ENCODE measurements at places on chromosomes 11 and 22.

- DNase-seq, result no peak
Observed at GRCh38 chr11:128621601-128622501, 34.5 kb upstream of the ETS1 start.

- no peak for DNase-seq
Observed at GRCh38 chr11:44305470-44306051, 4.4 kb downstream of the ALX4 start.

GRCh38 chr11:78605296-78605695 is 30.6 kb upstream of the NARS2 start:
- DNase-seq, result no peak

DNA sequence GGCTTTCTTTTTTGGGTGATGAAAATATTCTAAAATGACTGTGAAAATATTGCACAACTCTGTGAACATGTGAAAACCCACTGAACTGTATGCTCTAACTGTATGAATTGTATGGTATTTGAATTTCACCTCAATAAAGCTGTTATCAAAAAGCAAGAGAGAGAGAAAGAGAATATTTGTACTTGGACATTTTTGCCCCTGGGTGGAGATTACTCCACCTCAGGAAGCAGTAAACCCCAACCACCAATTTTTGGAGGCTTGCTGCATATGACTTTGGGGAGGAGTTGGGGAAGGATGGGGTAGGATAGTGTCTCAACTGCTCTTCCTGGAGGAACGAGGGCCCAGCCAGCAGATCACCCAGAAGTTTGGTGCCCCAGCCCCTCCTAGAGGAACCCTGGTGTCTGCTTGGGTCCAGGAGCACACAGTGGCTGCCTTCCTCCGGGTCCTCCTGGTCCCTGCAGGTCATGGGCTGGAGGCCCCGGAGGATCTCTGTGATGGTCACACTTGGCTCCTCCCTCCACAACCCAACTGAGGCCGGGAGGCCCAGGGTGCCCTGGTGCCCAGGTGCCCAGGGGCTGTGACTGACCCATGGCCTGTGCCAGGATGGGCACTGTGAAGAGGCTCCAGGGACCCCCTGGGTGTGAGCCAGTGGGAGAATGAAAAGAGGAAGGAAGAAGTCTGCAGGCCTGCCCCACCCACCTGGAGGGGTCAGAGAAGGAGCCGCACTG is 15.3 kb upstream of the PICK1 start:
- DNase-seq, result no peak

GRCh38 chr11:65530157-65530496 is 5.2 kb downstream of the SCYL1 start:
- no peak for DNase-seq

GRCh38 chr11:3367221-3367620 is 11.7 kb downstream of the ZNF195 start:
- no peak for DNase-seq

DNA sequence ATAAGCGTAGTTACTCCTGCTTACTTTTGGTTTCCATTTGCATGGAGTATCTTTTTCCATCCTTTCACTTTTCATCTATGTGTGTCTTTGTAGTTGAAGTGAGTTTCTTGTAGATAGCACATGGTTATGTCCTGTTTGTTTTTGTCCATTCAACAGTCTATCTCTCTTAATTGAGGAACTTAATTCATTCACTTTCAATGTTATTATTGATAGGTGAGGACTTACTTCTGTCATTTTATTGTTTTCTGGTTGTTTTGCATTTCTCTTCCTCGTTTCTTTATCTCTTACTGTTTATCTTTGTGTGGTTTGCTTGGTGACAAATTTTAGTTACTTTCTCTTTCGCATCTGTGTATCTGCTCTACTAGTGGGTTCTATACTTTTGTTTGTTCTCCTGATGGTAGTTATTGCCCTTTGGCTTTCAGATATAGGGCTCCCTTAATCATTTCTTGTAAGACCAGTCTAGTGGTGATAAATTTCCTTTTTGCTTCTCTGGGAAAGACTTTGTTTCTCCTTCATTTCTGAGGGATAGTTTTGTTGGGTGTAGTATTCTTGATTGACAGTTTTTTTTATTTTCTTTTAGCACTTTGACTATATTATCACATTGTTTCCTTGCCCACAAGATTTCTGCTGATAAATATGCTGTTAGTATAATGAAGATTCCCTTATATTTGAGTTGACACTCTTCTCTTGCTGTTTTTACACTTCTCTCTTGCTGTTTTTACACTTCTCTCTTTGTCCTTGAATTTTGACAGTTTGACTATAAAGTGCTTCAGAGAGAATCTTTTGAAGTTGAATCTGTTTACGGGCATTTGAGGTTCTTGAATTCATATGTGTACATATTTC is 9.0 kb upstream of the RAG1 start:
- no peak for DNase-seq

DNA sequence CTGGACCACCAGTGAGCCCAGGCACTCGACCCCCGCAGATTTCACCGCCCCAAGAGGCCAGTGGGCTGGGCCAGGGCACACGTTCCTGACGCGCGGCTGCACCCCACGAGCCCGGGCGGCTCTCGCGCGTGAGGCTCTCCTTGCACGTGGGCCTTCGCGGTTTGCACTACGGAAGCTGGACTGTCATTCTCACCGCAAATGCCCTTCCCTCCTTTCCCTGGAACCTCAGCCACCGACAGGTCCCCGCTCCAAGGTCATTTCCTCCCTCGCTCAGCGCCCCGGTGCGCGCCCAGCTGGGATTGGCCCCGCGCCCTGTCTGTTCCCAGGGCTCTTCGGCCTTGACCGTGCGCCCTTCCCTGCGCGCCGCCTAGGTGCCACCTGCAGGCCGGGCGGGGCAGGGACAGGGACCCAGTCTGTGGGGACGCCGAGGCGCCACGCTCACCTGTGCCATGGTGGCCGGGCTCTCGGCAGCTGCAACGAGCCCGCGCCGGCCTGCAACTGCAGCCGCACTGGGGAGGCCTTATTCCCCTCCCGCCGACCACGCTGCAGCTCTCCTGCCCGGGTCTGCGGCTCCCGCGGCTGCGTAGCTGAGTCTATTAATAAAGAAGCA is 2.1 kb upstream of the CPT1A start:
- DNase-seq, result peak; percentile 61

DNA sequence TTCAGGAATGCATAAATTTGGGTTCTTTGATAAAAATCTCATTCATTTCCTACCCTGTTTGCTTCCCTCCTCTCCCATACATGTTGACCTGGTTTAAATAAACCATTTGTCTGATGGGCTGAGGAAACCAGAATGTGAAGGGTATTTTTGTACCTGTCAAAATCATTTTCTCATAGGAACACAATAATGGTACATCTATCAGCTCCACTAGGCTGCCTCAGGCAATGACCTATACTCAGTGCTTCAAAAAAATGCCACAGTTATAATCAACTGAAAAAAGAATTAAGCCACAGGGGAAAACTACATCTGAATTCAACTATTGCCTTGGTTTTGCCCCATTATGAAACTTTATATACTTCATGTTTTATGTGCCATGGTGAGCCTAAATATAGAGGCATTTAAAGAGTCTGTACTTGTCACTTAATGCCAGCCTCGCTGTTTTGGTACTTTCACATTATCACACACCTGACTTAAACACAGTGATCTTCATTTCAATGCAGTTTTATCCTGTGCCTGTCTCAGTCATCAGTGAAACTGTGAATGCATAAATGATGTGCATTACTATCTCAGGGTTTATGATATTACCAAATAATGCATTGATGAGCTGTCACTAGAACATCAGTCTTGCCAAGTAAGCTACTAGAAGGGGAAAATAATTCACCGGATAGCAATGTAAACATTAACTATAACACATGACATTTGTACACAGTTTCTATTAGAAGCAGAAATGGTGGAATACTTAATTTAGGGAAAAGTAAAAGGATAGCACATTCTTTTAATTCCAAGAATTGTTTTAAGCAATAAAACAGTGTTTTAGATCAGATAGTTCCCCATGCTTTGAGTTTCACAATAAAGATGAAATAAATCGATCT is 92.7 kb downstream of the MSANTD4 start:
- no peak for DNase-seq

DNA sequence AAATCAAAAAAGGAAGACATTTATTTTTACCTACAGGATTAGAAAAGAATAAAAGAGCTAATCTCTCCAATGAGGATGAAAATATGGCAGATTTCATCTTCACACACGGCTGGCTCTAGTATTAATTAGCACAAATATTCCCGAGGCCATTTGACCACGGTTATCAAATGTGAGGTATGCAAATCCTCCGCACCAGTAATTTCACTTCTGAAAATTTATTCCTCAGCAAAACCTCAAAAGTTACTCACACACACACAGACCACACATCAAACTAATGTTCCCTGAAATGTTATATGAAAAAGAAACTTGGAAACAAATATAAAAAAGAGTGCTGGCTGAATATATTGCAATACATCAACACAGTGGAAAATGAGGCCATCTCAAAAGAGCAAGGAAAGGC is 32.8 kb downstream of the CELSR1 start:
- DNase-seq, result no peak

DNA sequence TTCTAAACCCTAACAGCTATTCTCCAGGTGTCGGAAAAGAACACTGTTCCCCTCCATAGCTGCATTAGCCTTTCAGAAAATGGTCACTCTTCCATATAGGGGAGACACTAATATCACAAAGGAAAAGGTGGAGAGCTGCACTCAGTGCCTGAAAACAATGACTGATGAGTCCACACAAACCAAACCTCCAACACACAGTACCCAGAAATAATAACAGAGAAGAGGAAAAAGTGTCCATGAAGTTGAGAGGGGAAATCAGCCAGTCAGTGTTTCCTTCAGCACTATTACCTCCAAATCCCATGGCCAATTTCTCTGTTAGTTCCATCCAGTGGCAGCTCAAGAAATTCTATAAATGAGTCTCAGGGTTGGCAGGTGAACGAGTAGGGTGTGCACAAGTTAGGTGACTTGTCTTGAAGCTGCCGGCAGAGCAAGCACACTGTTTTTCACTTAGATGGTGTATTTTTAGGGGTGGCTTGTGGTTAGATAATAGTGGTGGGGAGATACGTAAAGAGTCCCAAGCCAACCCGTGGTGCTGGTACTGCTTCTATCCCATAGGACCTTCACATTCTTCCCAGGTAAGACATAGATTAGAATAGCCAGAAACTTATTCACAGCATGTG is 84.5 kb upstream of the CHRM4 start:
- DNase-seq, result no peak

- no peak for DNase-seq
Observed at GRCh38 chr11:22415476-22415875, 77.3 kb downstream of the SLC17A6 start.

DNA sequence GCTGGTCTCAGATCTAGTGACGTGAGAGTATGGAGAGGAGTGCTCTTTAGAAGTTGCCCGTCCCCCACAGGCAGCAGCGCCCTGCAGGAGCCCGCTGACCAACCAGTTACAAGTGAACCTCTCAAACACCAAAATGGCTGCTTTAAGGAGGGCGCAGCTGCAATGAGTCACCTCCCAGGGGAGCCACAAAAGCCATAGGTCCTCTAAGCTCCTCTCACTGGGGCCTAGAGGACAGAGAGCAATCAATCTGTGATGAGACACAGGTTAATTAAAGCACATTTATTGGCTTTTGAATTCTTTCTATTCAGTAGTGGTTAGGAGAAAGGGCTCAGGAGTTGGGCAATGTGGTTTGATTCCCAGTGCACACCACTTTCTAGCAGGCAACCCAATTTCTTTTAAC is 15.5 kb upstream of the RAPSN start:
- no peak for DNase-seq

DNA sequence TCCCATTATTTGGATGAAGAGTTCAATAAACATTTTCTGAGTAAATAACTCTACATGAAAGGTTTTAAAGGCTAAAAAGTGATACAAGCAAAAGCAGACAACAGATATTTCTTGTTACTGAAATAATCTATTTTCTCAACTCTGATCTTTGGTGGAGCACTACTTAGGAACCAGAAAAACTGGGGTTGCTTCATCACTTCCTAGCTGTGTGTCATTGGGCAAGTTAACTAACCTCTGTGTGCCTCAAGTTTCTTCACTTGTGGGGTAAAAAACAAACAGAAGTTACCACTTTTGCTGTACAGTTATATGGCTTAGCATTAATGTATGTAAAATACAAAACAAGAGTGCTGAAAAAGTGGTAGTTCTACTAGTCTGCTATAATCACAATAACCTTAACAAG is 5.6 kb downstream of the MAPK1 start:
- no peak for DNase-seq

GRCh38 chr11:67657300-67657699 is 6.8 kb upstream of the ACY3 start:
- DNase-seq, result no peak

DNA sequence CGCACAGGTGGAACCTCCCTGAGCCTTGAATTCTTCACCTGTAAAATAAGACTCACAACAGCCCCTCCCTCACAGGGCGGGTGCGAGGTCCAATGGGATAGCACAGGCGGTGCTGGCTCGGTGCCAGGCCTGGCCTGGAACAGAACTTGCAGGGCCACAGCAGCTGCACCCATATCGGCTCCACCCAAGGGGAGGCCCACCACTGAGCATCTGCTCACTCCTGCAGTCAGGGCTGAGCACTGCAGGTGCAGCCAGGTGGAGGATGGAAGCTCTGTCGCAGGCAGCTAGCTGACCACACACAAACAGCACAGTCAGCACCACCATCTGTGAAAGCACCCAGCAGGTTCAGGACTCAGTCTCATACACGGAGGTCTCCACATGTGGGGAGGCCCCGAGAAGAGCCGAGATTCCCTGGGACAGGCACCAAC is 19.6 kb downstream of the VPS37C start:
- DNase-seq, result no peak

DNA sequence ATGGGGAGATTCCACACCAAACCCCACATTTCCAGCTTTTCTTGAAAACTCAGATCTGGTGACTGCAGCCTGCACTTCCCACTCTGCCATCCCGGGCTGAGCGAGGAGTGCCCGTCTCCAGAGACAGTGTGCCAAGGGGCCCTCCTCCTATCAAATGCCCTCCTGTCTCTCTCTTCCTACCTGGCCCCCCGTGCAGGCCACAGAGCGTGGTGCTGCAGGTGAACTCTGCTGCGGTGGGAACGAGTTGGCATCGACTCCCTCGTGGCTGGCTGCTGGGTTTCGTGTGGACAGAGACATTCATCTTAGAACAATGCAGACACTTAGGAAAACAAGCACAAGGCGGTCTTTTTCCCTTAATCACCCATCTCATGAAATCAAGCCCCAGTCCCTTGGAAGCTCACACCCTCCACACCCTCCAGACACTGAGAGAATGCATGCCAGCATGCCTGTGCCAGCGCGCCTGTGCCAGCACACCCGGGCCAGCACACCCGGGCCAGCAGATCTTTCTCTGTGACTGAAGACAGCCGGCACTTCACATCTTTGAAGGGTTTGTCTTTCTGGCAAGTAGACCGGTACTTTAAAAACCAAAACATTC is 65.0 kb downstream of the PARVB start:
- DNase-seq, result no peak
